ENCODE measurements at places on chromosomes 11 and 22.

DNA sequence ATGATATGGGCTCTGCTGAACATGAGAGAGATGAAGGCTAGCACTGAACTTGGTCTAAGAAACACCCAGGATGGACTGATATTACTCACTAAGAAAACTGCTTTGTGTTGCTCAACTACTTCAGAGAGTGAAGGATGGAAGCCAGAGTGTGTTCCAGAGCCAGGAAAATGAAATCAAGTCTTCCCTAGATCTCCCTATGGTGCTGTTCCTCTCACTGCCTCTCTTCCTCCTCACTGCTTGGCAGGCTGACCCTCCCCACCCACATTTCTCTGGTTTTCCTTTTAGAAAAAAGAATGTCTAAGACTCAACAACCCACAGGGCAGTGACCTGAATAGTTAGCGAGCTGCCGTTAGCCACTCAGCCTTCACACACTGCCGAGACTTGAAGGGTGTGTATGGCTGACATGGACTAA, 65.6 kb downstream of the CCDC81 start:
- DNase-seq = no peak

DNA sequence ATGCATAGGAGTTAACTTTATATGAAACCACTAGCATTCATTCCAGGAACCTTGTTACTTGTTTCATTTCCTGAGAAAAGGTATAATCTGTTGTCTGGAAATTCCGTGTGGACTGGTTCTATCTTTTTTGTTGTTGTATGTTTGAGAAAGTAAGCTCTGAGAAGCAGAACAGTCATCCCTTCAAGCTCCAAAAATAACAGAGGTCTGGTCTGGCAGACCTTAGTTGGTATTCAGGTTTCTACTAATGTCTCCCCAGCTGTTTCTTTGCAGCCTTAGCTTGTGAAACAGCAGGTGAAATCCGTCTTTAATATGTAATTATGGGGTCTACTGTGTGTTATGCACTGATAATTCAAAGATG, 2.4 kb downstream of the RNF121 start:
- no peak for DNase-seq

DNA sequence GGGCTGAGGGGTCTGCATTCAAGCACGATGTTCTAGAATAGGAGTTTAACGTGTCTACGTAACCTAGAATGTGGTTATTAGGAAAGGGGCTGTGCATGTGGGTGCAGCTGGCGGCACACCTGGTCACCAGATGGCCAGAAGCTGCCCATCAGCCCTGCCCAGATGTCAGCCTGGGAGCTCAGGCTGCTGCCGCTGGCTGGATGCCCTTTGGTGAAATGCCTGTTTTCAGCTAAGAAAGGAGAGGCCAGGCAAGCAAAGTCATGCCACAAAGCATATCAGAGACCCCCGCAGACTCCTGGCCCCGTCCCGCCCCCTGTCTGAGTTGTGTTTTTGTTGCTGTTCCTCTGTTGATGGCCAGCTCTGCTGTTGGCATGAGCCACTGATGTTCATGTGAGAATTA, 11.3 kb upstream of the ADORA2A start:
- DNase-seq = no peak

DNA sequence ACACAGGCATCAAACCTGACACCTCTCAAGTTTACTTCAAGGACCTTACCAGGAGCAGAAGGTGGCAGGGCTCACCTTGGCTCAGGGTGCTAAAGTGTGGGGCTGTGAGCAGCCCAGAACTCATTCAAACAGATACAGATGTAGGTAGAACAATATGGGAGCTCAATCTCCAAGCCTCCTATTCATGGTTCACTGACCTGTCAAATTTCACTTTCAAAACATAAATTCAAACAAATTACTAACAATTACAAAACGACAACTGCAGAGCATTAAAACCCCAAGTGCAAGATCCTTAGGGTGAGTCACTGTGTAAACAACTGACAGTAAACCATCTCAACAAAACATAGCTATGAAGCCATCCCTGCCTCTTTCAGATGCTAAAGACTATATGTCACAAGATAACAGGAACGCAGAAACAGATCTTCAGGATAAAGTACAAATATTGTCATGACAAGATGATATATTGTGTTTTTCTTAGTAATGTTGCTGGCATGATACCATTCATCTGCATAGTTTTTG, 303.5 kb upstream of the ANO3 start:
- DNase-seq = no peak

DNA sequence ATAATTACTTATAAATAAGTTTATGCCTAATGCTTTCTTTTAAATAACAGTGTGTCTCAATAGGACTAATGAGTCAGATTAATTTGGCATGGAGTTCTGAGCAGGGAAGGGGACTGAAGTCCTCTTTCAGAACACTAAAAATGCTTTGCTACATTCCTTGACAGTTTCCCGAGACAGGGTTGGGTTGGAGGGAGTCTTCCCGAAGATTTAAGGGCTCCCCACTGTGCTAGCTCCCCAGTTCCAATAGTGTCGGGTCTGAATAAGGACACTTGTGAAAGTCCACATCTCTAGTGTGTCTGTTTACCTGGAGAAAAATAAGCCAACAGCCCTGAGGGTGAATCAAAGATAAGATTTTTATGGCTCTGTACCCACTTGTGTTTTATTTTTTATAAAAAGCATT, 41.8 kb upstream of the HSD17B12 start:
- no peak for DNase-seq

Measured in stimulated activated CD8-positive, alpha-beta memory T cell treated with anti-CD3 and anti-CD28 coated beads, Interleukin-4, amount 100 ng/mL, for 1 hour (primary cell).